ENCODE measurements at places on chromosomes 2 and 18.

GRCh38 chr2:232894746-232895145, 24.7 kb downstream of the SNORC start:
- no peak for DNase-seq

- DNase-seq, result no peak
These were observed 239.4 kb upstream of the SKOR2 start for GRCh38 chr18:47490882-47491281.

DNA sequence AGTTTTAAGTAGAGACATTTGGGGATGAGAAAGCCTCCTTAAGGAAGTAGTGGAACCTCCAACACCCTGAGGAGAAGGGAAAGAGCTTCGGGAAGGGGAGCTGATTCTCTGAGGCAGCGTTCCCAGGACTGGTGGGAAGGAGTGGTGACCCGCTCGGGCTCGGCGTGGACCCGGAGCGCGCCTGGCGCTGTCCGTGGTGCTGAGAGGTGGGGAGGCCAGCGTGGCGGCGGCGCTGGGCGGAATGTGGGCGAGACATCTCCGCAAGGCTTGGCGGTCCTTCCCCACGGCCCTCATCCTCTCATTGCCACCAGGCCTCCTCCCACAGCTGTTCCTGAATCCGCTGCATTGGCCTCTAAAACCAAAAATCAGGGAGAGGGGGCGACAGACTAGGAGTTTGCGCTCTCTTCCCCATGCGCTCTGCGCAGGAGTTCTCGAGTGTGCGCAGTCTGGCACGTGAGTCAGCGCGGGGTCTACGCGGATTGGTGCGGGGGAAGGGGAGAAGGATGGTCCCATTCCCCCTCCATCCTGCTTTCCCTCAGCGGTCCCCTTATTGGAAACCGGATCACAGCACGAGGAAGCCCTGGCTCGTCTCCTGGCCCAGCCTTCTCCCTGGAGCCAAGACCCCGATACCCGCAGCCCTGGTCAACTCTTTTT, 857 bp downstream of the RESP18 start:
- DNase-seq, result no peak

GRCh38 chr2:200624026-200624425, 38.2 kb downstream of the AOX1 start:
- no peak for DNase-seq

DNA sequence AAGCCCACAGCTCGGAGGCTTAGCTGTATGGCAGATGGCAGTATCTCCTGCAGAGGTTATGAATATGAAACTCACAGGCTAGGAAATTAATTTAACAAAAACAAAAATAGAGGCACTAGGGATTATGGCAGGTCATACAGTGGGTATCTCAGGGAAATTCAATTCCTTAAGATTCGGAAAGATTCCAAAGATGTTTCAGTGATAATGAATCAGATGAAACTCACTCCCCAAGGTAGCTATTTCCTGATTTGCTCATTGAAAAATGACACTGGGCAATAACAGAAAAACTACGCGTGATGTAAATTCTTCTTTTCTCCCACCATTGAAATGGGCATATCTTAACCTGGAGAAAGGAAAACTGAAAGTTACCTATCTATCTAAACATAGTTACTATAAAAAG, 414.1 kb downstream of the STK39 start:
- DNase-seq, result no peak

Measured in activated CD4-positive, alpha-beta T cell treated with anti-CD3 and anti-CD28 coated beads for 1 hour (primary cell).